ENCODE measurements at places on chromosomes 6 and 20.

- no peak for DNase-seq
Observed at GRCh38 chr6:7914991-7915789, 4.6 kb upstream of the TXNDC5 start.

- DNase-seq: no peak
Observed at GRCh38 chr20:55761100-55761499, 244.2 kb downstream of the CBLN4 start.

DNA sequence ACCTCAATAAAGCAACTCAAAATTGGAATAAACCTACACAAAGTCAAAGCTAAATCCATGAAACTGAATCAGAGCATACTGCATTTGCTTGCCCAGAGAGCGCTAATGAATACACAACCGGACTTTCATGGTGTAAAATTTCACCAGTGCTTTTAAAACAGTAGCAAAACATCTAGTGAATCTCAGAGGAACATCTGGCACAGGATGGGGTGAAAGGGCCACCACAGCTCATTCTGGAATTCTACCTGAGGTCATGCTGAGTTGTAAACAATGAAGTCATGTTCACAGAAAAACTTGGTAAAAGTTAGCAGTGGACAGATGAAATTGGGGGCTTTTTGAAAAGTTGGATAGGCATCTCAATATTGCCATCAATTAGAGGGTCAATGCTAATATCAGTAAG lies 125.6 kb upstream of the STXBP5 start:
- no peak for DNase-seq

- no peak for DNase-seq
Observed at GRCh38 chr20:22752324-22752723, 168.0 kb upstream of the FOXA2 start.

GRCh38 chr20:57517904-57518303 lies 7.0 kb downstream of the CTCFL start:
- no peak for DNase-seq

GRCh38 chr6:17839513-17840223 lies 132.9 kb upstream of the NUP153 start:
- no peak for DNase-seq

- no peak for DNase-seq
Observed at GRCh38 chr6:5736016-5736738, 270.5 kb downstream of the NRN1 start.

GRCh38 chr6:29745855-29746449 lies 22.7 kb downstream of the HLA-F start:
- DNase-seq: no peak

GRCh38 chr6:151524059-151524458 lies 30.2 kb downstream of the CCDC170 start:
- DNase-seq: no peak

DNA sequence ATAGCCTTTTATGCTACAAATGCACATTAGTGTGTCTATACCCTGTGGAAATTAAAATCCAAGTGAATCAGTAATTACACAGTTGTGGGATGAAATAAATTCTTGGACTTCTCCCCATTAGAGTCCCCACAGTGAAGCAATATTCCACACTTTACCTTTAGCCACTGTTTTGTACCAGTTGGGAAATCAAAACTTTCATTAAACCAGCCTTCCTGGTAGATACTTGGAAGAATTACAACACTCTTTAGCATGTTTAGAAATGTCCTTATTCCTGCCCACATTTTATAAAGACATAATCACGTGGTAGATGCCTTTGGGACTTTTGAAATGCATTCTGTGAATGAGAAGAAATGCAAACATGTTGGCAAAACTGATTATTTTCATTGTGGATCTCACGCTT lies 49.0 kb upstream of the ANKEF1 start:
- DNase-seq: no peak

DNA sequence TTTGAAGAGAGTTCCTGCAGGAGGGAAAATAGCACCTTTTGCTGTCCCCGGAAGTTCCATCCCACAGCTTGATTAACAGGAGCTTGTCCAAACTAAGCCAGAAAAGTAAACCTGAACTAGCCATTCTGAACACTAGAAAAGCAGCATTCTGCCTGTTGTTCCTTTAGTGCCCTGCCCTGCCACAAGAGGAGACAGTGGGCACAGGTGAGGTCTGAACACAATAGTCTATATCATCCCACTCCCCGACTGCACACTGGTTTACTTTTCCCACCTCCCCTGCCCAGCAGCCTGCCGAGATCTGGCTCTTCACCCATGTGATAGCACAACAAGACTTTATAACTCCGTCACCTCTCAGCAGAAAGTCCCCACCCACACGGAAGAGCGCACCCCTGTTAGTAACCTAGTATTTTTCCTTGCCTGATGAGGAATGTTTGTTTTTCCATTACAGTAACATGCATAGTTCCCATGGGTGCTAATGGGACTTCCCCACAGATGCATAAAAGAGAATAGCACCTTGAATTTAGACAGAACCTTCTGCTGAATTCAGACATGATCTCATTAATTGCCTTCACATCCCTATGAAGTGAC lies 59.7 kb downstream of the TFAP2A start:
- no peak for DNase-seq

- no peak for DNase-seq
Observed at GRCh38 chr6:14053811-14054210, 63.8 kb upstream of the CD83 start.

DNA sequence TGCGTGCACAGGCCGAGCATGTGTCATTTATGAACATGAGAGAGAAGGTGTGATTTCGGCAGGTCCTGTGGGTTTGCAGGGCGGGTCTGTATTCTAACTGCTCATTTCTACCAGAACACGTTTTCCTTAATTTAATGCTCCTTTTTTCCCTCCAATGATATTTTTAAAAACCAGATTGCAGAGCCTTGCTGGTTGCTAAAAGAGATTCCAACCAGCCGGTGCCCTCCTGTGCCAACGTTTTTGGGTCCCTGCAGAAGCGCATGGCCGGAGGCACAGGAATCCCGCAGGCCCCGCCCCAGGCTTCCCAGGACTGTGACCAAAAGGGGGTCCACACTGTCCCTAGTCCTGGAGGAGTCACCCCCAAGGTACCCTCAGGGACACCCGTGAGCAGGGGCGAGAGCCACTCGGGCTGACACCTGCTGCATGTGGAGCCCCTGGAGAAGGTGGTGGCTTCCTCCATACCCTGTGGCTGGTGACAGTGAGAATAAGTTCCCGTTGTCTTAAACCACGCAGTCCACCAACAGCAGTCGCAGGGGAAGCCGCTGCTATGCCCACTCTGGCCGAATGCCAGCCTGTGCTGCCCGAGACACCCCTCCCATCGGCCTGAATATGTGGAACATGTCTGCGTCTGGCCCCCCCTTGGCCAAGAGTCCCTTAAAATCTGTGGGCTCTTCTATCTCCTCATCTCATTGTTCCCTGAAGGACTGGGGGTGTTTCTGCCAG lies 15.7 kb upstream of the NTSR1 start:
- DNase-seq: no peak

- DNase-seq: no peak
Observed at GRCh38 chr6:79776076-79776475, 144.9 kb downstream of the SH3BGRL2 start.

- DNase-seq: peak; percentile 84
Observed at GRCh38 chr6:109454496-109455436, 806 bp downstream of the MICAL1 start.

DNA sequence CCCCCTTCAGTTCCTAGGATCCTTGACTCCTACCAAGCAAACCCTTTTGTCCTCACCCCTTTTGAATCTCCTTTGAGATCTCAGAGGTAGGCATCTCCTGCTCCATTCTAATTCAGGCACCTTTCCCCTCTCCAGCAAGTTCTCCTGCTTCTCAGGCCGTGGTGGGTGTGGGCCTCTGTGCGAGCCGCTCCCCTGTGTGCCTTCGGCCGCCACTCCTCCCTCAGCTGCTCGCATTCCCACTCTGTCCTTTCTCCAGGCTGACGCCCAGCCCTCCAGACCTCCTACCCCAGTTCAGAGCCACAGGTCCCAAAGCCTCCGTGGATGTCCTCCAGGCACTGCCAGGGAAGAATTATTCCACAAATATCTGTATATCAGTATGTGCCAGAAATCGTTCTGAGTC lies 19.7 kb upstream of the RPS6KA2 start:
- no peak for DNase-seq

GRCh38 chr6:444653-445275 lies 53.2 kb downstream of the IRF4 start:
- DNase-seq: peak; percentile 80

- no peak for DNase-seq
Observed at GRCh38 chr20:56516631-56517030, 7.9 kb upstream of the FAM209A start.

DNA sequence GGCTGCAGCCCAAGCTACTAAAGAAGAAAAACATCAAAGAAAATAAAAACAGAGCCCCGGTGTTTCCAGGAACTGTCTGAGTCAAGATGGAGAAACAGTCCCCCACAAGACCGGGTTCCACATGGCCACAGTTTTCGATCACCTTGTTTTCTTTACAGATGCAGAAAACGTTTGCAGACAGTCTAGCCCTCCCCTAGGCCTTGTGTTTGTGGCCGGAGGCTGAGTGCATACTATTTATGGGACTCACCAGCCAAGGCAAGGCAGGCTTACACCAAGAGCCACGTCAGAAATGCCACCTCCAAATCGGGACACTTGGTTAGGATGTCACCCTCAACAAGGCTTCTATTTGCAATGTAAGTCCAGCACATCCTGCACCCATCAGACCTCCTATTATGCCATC lies 97.3 kb downstream of the BMP7 start:
- no peak for DNase-seq

- DNase-seq: no peak
Observed at GRCh38 chr20:36308986-36309385, 2.8 kb downstream of the DLGAP4 start.

DNA sequence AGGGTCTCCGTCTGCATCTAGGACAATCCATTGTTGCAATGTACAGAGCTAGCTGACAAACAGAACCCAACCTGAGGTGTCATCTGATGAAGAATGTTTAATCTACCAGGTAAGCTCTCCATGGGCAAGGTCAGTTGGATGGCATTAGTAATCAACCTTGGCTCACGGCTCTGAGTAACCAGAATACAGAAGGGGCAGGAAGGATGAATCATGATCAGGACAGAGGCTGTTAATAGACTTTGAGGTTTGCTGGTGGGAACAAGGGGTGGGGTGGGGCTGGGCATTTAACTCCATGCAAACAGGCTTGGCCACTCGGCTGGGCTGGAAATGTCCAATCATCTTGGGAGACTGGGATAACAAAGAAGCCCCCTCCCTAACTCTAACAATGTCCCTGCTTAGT lies 77.1 kb upstream of the MRPS10 start:
- DNase-seq: no peak

- no peak for DNase-seq
Observed at GRCh38 chr20:11235058-11235457, 561.3 kb upstream of the JAG1 start.

GRCh38 chr6:149176971-149177667 lies 140.4 kb upstream of the TAB2 start:
- no peak for DNase-seq

DNA sequence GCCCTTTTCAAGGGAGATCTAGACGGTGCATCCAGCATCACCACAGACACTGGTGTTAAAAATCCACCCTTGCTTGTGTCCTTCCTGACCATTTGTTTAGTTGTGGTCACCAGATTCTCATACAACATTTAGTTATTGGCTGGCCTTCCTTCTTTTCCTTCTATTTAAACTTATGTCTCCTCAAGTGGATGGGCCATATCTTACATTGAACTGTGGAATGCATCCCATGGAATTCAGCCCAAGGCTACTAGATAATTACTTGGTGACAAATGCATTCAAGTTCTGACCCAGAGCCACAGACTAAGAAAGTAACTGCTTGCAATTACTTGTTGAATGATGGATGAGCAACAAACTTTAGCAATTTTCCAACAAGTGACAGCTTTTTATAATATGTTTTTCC lies 198.9 kb upstream of the SSTR4 start:
- DNase-seq: no peak

- peak; percentile 9 for DNase-seq
Observed at GRCh38 chr20:59258221-59258621, 42.2 kb upstream of the EDN3 start.

DNA sequence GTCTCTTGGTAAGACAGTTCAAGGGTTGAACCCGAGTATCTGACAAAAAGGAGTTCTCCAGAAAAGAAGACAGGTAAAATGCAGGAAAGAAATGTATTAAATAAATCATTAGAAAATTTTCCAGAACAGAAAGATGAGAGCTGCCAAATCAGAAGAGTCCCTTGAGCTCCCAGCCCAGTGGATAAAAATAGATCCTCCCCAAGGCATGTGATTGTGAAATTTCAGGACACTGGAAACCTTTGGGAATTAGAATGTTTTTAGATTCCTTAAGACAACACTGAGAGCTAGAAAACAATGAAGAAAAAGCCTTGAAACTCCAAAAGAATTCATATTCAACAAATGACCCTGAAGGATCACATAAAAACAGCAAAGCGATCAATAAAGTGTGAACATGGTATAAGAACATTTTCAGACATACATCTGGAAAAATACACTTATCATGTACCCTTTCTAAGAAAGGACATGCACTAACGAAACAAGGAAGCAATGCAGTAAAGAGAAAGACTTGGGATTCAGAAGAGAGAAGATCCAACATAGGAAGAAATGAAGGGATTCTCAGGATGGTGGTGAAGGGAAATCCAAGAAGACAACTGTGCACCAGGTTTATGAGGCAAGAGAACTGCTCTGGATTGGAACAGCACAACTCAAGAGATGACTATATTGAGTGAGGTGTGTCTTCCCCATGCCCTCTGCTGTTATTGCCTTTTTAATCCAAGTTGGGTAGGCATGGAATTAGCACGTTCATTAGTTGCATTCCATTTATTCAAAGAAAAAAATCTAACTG lies 390.4 kb downstream of the SYNE1 start:
- DNase-seq: no peak

GRCh38 chr6:14178083-14178445 lies 60.5 kb downstream of the CD83 start:
- no peak for DNase-seq

GRCh38 chr6:159831373-159831679 lies 31.2 kb downstream of the PNLDC1 start:
- no peak for DNase-seq

GRCh38 chr6:80435457-80435856 lies 329.0 kb downstream of the BCKDHB start:
- DNase-seq: no peak

- DNase-seq: no peak
Observed at GRCh38 chr6:52489881-52490280, 69.7 kb downstream of the EFHC1 start.

DNA sequence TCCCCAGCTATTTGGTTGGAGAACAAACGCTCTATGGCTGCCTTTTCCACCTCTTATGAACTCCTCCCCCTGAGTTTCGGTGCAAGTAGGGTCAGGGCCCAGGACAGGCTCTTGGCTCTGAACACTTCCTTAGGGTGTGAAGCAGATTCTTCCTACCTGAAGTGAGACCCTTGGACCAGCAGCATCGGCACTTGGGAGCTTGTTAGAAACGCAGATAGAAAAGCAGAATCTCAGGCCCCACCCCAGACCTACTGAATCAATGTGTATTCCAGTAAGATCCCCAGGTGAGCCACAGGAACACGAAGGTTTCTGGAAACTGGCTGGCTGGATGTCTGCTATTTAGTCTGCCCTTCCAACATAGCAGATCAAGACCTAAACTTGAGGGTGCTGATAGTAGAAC lies 3.2 kb downstream of the FAM50B start:
- DNase-seq: no peak

GRCh38 chr6:159969921-159970320 lies 1.0 kb downstream of the IGF2R start:
- DNase-seq: peak; percentile 62
